Peyer's patch (tissue), 4 donors: ENCODE measurements at places on chromosomes 1 and 21. TPM values are rescaled to one million over a fixed set of nuclear protein-coding genes. Genes with fewer than 3 reads are reported as not detected.

GRCh38 chr1:226827458-226827857, 43.0 kb upstream of the PSEN2 start:
- H3K4me3 ChIP-seq: no peak overlapping the region
- H3K27me3 ChIP-seq: no peaks in the 10 kb centered on the region
- H3K4me1 ChIP-seq: peaks cover 5% of the 10 kb centered on the region
- peak overlapping the region; percentile 61 for H3K27ac ChIP-seq
- DNase-seq: no peak
- no peaks in the 10 kb centered on the region for H3K36me3 ChIP-seq

- no peaks in the 10 kb centered on the region for H3K36me3 ChIP-seq
- H3K27ac ChIP-seq: no peak overlapping the region
- DNase-seq: no peak
- H3K4me1 ChIP-seq: no peaks in the 10 kb centered on the region
- no peaks in the 10 kb centered on the region for H3K27me3 ChIP-seq
- H3K4me3 ChIP-seq: no peak overlapping the region
Observed at GRCh38 chr1:226411619-226412018, 3.7 kb upstream of the PARP1 start.

TMCC2 gene
- total RNA-seq: 4.1 TPM

KRTAP21-2 gene
- not detected for total RNA-seq

GRCh38 chr1:77424236-77424635, 142.4 kb downstream of the AK5 start:
- H3K4me3 ChIP-seq: no peak overlapping the region
- no peak for DNase-seq
- no peak overlapping the region for H3K27ac ChIP-seq
- H3K36me3 ChIP-seq: no peaks in the 10 kb centered on the region

RNU5D-1 gene
- total RNA-seq: not detected

DNA sequence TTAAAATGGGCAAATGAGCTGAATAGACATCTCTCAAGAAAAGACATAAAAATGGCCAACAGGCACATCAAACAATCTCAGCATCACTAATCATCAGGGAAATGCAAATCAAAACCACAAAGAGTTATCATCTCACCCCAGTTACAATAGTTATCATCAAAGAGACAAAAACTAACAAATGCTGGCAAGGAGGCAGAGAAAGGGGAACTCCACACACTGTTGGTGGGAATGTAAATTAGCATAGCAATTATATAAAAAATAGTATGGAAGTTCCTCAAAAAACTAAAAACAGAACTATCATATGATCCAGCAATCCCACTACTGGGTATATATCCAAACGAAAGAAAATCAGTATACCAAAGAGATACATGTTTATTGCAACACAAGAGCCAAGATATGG, 68.7 kb downstream of the DENND1B start:
- no peak overlapping the region for H3K4me3 ChIP-seq
- no peaks in the 10 kb centered on the region for H3K36me3 ChIP-seq
- no peaks in the 10 kb centered on the region for H3K4me1 ChIP-seq
- no peak overlapping the region for H3K27ac ChIP-seq
- H3K27me3 ChIP-seq: no peaks in the 10 kb centered on the region

DNA sequence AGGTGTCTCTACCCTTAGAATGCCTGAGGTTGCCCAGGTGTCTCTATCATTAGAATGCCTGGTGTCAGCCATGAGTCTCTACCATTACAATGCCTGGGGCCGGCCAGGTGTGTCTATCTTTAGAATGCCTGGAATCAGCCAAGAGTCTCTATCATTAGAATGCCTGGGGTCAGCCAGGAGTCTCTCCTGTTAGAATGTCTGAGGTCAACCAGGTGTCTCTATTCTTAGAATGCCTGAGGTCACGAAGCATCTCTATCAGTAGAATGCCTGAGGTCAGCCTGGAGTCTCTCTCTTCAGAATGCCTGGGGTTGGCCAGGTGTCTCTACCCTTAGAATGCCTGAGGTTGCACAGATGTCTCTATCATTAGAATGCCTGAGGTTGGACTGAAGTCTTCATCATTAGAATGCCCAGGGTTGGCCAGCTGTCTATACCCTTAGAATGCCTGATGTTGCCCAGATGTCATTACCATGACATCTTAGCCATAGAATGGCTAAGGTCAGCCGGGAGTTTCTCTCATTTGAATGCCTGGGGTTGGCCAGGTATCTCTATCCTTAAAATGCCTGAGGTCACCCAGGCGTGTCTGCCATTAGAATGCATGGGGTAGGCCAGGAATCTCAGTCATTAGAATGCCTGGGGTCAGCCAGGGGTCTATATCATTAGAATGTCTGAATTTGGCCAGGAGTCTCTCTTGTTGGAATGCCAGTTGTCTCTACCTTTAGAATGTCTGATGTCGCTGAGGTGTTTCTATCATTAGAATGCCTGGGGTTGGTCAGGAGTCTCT, 44.0 kb downstream of the RNF187 start:
- DNase-seq: no peak
- no peak overlapping the region for H3K27ac ChIP-seq
- no peaks in the 10 kb centered on the region for H3K27me3 ChIP-seq
- H3K4me3 ChIP-seq: no peak overlapping the region
- no peaks in the 10 kb centered on the region for H3K36me3 ChIP-seq

DENND2D gene
- 220 TPM for total RNA-seq

DNA sequence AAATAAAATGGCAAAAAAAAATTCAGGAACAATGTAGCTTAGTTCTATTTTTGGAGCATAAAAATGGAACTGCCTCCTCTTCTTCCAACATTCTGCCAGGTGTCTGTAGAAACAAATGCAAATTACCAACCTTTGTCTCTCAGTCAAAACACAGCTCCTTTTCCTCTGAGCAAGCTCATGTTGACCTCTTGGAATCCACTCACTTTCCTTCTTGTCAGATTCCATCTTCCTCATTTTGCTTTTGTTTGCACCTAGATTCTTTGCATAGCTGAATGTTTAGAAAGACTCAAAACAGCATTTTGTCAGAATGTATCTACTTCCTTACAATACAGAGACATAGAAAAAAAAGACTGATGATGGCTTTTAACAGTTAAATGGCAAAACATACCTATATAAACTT, 178.2 kb downstream of the ADGRL2 start:
- no peaks in the 10 kb centered on the region for H3K4me1 ChIP-seq
- H3K4me3 ChIP-seq: no peak overlapping the region
- DNase-seq: no peak
- no peaks in the 10 kb centered on the region for H3K27me3 ChIP-seq
- H3K27ac ChIP-seq: no peak overlapping the region

- no peak for DNase-seq
- peaks cover 19% of the 10 kb centered on the region for H3K4me1 ChIP-seq
- no peaks in the 10 kb centered on the region for H3K36me3 ChIP-seq
- no peak overlapping the region for H3K4me3 ChIP-seq
- peak overlapping the region; percentile 6 for H3K27ac ChIP-seq
Observed at GRCh38 chr1:151834239-151834638, 2.6 kb upstream of the RORC start.
